ENCODE measurements at places on chromosomes 5 and 9. TPM values are rescaled to one million over a fixed set of nuclear protein-coding genes. Genes with fewer than 3 reads are reported as not detected.

DNA sequence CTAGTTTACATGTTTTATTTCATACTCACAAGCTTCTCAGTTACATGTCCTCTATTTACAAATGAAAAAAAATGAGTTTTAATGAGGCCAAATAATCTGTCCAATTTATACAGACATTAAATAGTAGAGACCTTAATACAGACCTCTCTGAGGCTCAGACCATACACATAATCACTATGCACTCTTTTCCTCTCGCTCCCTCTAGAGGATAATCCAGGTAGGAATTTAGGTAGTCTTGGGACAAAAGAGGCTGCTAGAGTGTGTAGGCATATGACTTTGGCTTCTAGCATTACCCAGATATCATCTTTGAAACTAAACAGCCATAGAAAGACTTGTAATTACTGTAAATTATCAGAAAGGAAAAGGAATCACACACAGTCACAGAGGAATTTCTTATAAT lies 444.7 kb downstream of the HINT1 start:
- no peak for DNase-seq

GRCh38 chr9:85212209-85212608 lies 529.5 kb downstream of the AGTPBP1 start:
- peak; percentile 25 for DNase-seq

DNA sequence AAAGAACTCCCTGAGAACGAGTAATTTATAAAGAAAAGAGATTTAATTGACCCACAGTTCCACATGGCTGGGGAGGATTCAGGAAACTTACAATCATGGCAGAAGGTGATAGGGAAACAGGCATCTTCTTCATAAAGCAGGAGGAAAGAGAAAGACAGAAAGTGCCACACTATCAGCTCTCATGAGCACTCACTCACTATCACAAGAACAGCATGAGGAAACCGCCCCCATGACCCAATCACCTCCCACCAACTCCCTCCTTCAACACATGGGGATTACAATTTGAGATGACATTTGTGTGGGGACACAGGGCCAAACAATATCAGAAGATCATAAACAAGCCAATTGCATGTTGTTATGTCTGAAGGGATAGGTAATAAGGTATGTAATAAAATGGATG lies 935.9 kb upstream of the COX7C start:
- DNase-seq, result no peak

- no peak for DNase-seq
Measured at GRCh38 chr5:153159616-153160015, 330.9 kb upstream of the GRIA1 start.

GRCh38 chr9:98831696-98832095 lies 24.2 kb downstream of the GALNT12 start:
- no peak for DNase-seq

- no peak for DNase-seq
Measured at GRCh38 chr5:59500014-59500413, 393.5 kb downstream of the PDE4D start.

GRCh38 chr5:164651546-164652275 lies 1146.3 kb downstream of the MAT2B start:
- DNase-seq, result no peak

GRCh38 chr5:126368239-126368812 lies 54.9 kb upstream of the GRAMD2B start:
- DNase-seq, result peak; percentile 14

DNA sequence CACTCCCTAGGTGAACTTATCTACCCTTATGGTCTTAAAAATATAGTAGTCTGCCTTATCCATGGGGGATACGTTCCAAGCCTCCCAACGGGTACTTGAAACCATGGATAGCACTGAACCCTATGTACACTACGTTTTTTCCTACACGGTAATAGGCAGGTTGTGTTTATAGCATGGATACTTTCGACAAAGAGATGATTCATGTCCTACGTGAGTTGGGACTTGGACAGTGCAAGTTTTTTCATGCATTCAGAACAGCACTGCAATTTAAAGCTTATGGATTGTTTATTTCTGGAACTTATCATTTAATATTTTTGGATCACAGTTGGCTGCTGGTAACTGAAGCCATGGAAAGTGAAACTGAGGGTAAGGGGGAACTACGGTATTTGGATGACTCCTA lies 88.1 kb downstream of the CNTLN start:
- DNase-seq, result no peak

GRCh38 chr9:18747595-18747994 lies 273.6 kb downstream of the ADAMTSL1 start:
- peak; percentile 29 for DNase-seq

DNA sequence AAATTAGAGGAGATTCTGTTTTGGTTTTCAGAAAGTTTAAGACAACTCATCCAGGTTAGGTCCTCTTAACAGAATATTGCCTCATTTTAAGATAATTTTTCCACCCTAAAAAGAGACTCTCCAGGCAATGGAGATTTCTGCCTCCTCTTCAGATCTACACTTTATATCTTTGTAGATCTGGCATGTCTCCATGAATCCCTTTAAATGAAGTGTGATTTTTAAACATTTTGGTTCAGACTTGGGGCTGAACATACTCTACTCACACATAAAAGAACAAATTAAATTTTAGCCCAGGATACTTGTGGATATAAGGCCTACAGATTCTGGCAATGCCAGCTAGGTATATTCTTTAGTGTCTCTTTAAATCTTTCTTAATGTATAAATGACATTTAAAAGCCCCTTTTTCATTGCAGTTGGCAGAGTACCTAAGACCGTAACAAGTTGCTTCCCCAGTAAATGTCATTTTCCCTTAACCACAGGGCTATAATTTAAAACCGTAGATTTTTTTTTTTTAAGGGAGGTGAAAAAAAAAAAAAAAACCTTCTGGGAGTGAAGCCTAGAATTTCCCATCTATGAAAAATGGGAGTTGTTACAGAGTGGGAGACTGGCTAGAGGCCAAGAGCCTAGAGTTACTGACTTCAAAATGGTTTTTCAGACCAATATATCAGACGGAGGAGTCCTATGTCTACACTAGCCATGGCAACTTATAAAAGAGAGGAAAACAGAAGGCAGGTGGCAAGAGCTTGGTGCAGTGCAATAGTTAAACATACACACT lies 207.8 kb upstream of the TARS1 start:
- no peak for DNase-seq

- DNase-seq, result no peak
Measured at GRCh38 chr9:5566054-5566618, 55.8 kb downstream of the PDCD1LG2 start.

GRCh38 chr5:151005950-151006576 lies 14.3 kb upstream of the GPX3 start:
- DNase-seq, result peak; percentile 96

- peak; percentile 88 for DNase-seq
Measured at GRCh38 chr5:1174122-1174936, 27.1 kb upstream of the SLC6A19 start.

DNA sequence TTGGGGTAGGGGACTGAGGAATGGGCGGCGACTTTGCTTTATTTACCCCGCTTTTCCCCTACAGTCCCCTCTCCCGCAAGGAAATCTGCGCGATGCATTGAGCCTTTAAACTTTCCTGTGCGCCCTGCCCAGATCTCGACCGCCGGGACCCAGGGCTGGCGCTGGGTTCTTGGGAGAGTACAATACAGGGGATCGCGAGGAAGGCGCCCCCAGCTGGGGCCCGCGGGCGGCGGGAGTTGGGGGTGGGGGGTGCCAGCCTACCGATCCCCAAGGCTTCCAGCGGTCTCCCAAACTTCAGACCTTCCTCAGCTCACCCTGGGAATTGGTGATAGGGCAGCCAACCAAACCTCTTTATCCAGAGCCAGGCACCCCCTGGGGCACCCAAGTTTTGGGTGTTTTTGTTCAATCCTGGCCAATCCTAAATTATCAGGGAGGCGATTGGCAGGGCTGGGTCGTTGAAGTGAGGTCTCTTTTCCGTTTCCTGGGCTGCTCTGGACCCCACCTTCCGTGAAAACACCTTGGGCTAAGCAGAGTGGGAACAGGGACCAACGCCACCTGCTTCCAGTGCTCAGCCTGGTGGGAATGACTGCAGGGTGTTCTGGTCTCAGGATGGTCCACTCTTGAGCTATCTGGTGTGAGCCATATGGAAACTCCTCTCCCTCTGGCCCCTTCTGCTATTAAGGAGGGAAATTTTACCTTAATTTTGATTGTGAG lies 51.4 kb upstream of the DAB2IP start:
- DNase-seq, result no peak

- no peak for DNase-seq
Measured at GRCh38 chr9:5453004-5453403, 2.7 kb downstream of the CD274 start.

GRCh38 chr9:117000196-117000723 lies 313.2 kb downstream of the TRIM32 start:
- no peak for DNase-seq

- no peak for DNase-seq
Measured at GRCh38 chr5:22947921-22948320, 94.8 kb upstream of the CDH12 start.

- DNase-seq, result no peak
Measured at GRCh38 chr9:100277166-100277979, 75.4 kb downstream of the TEX10 start.

DNA sequence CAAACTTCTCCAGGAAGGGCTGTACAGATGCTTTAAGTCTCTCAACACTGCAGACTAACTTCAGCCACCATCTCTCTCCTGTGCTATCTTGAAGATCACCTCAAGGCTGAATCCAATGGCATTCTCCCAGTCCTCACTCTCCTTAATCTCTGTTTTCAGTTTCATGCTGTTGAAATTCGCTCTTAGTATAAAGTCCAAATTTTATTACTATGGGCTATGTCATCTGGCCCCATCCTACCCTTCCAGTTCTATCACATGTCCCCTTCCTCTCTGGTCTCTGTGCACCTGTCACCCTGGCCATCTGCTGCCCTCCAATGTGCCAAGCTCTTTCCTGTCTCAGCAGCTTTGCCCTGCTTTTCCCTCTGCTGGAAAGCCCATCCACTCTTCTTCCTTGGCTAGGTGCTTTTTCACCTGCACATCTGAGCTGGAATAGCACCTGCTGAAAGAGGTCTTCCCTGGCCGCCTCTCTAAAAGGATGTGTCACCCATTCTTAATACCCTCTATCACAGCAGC lies 284.7 kb upstream of the MAP3K1 start:
- no peak for DNase-seq

- DNase-seq, result no peak
Measured at GRCh38 chr5:82717738-82718137, 359.5 kb downstream of the TMEM167A start.

- DNase-seq, result no peak
Measured at GRCh38 chr9:81558091-81558830, 131.1 kb downstream of the TLE1 start.

GRCh38 chr5:21391506-21391905 lies 1403.5 kb upstream of the CDH18 start:
- no peak for DNase-seq

DNA sequence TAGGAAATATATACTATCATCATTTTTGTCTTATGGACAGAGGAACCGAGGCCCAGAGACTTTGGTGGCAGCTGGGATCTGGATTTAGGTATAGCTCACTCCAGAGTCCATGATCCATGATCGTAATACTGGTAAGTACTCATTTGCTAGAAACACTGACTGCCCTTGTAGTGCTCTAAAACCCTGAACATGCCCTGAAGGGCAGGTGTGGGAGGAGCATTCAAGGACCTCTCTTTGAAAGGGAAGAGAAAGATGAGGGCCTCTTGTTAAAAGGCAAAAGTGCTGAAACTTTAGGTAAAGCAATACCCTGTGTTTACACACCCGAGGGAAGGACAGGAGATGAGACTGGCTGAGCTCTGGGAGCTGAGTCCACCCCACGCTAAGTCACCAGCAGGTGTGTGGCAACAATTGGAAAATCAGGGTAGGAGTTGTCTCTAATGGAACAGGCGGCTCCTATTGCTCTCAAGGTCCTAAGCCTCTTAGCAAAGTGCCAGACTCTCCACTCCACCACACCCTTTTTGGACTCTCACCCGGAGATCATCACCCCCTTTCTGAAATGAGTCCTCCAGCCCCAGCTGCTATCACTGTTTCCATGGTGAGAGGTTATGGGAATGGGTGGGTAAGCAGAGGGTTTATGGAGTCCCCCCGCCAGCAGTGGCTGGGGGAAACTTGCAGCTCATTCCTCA lies 34.8 kb downstream of the TRPC7 start:
- DNase-seq, result no peak

GRCh38 chr9:111005746-111006470 lies 32.4 kb downstream of the LPAR1 start:
- no peak for DNase-seq

DNA sequence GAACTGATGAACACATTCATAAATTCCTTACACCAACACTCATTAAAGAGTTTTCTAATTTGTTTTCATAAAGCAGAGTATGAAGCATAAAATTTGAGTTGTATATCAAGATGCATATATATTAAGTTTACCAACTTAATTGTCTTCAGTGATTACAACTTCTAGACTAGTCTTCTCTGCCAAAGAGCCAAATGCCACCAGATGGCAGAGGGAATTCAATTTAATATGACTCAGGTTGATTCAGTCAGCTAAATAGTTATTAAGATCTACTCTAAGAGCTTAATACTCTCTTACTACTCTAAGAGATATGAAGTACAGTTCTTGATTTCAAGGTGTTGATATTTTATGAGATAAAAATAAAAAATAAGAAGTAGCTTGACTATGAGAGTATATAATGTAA lies 53.4 kb downstream of the CDH10 start:
- DNase-seq, result no peak

DNA sequence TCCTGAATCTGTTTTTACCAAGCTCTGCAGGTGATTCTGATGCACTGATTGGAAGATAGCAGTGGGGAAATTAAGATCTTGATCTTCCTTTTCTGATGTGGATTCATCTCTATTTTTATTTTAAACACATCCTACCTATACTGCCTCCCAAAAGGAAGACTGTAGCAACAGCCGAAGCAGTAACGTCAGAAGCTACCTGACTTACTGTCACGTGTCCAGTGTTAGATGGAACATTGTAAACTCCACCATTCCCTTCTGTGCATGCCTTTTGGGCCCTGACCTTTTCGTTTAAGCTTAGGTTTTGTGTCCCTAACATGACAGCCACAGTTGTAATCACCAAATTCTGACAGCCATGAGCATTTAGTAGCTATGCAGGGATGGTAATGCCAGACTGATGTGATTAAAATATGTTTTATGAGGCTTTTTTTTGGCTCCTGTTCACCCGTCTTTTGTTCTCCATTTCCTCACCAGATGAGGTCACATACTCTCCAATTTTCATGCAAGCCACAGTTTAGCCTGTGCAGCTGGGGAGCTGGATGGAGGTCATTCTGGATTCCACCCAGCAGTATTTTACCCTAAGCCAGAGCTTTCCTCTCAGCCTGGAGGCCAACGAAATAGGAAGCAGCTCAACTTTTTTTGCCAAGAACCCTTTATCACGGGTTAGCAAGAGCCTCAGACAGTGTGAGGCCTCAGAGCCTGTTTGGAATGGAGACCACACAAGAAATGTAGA lies 15.6 kb upstream of the FOXD1 start:
- DNase-seq, result peak; percentile 87

Gene AQP3
- 19.7 TPM for total RNA-seq

Gene LCN15
- not detected for total RNA-seq

Gene MZB1
- not detected for total RNA-seq

Gene FOXD4L4
- total RNA-seq, result not detected

Gene FAM221B
- not detected for total RNA-seq

Gene ROPN1L
- 3.0 TPM for total RNA-seq

Gene IL33
- 0.25 TPM for total RNA-seq

Gene C9orf153
- total RNA-seq, result not detected

Gene CMYA5
- 0.07 TPM for total RNA-seq

Gene PCDHB2
- total RNA-seq, result 7.0 TPM

Gene TMEFF1
- total RNA-seq, result not detected

Gene LRRC14B
- total RNA-seq, result not detected

Gene ANKRD31
- not detected for total RNA-seq

Gene ANKRD18B
- not detected for total RNA-seq

Gene TSSK1B
- total RNA-seq, result not detected

Gene GABRA6
- not detected for total RNA-seq

Gene DBH
- total RNA-seq, result not detected

Gene RNF208
- not detected for total RNA-seq

Measured in MG63 (cell line).